ENCODE measurements at places on chromosomes 7 and 10. TPM values are rescaled to one million over a fixed set of nuclear protein-coding genes. Genes with fewer than 3 reads are reported as not detected.

VENTX gene
- 0.22 TPM for total RNA-seq

DYNC1I1 gene
- total RNA-seq, result 31.7 TPM

SPAG6 gene
- total RNA-seq, result 0.77 TPM

PDGFA gene
- total RNA-seq, result 18.0 TPM

ASAH2 gene
- total RNA-seq, result 1.5 TPM

GATA3 gene
- 1.6 TPM for total RNA-seq

ACSM6 gene
- total RNA-seq, result not detected

CALD1 gene
- total RNA-seq, result 151 TPM

PTN gene
- total RNA-seq, result 162 TPM

Data from camera-type eye (tissue), 1 donor.